ENCODE measurements at places on chromosomes 16 and 17. TPM values are rescaled to one million over a fixed set of nuclear protein-coding genes. Genes with fewer than 3 reads are reported as not detected.

MRPL45 gene
- total RNA-seq = 30.7 TPM

TBC1D3K gene
- not detected for total RNA-seq

POLR3K gene
- 6.8 TPM for total RNA-seq

GLG1 gene
- 188 TPM for total RNA-seq

TRPV2 gene
- total RNA-seq = 62.5 TPM
